ENCODE measurements at places on chromosomes 4 and X. TPM values are rescaled to one million over a fixed set of nuclear protein-coding genes. Genes with fewer than 3 reads are reported as not detected.

GRCh38 chr4:176798540-176798939 lies 5.8 kb upstream of the VEGFC start:
- DNase-seq, result no peak

DNA sequence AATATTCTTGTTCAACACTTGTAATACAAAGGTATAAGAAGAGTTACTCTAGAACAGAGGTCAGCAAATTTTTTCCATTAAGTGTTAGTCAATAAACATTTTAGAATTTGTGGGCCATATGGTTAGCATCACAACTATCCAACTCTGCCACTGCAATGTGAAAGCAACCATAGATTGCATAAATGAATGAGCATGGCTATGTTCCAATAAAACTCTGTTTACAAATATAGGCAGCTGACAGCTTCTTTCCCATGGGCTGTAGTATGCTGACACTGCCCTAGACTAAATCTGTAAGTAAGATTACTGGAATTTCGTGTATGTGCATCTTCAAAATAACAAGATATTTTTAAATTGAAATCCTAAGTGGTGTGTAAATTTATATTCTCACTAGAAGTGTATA lies 73.7 kb downstream of the GABRA2 start:
- no peak for DNase-seq

- no peak for DNase-seq
These were observed 31.5 kb downstream of the GRSF1 start for GRCh38 chr4:70808151-70808550.

DNA sequence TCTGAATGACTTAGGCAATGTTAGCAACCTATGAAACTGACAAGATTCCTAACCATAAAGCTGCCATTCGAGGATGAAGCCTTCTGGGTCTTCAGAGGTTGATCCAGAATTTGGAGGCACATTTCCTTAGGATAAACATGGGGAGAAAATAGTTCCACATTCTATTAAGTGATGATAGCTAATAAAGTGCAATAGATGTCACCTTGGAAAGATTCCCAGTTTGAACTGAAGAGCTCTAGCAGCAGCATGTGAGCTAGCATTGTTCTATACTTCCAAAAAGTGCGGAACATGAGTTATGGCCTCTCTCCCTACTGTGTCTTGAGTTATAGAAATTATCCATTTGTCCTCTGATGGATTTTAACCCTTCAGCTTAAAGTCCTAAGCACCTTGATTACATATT lies 991.4 kb upstream of the SLIT2 start:
- DNase-seq, result no peak

GRCh38 chr4:112361181-112361791 lies 64.1 kb downstream of the ALPK1 start:
- DNase-seq, result no peak

The UGT2B11 gene
- 0.49 TPM for polyA plus RNA-seq

The PPP2R2C gene
- polyA plus RNA-seq, result 0.17 TPM

GRCh38 chr4:5770051-5770450 lies 59.0 kb downstream of the EVC start:
- DNase-seq, result no peak

The MAGEA1 gene
- polyA plus RNA-seq, result not detected
